ENCODE measurements at places on chromosomes 16 and 17.

DNA sequence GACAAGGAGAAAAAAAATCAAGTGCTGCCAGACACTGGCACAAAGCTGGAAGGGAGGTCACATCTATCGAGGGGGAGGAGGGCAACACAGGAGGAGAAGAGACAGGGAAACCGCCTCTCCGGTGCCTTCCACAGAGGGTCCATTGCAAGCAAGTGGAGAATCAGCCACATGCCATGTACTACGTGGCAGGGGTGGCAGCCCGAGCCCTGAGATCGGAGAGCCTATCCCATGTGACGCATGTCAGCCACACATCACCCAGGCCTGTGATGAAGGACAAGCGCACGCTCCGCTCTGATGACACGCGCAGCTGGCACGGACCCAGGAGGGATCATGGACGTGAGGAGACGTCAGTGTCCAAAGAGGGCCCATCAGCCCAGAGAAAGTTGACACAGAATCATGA, 30.1 kb downstream of the ADCY9 start:
- DNase-seq: no peak

- no peak for DNase-seq
Measured at GRCh38 chr17:57948555-57949420, 6.4 kb downstream of the CUEDC1 start.

DNA sequence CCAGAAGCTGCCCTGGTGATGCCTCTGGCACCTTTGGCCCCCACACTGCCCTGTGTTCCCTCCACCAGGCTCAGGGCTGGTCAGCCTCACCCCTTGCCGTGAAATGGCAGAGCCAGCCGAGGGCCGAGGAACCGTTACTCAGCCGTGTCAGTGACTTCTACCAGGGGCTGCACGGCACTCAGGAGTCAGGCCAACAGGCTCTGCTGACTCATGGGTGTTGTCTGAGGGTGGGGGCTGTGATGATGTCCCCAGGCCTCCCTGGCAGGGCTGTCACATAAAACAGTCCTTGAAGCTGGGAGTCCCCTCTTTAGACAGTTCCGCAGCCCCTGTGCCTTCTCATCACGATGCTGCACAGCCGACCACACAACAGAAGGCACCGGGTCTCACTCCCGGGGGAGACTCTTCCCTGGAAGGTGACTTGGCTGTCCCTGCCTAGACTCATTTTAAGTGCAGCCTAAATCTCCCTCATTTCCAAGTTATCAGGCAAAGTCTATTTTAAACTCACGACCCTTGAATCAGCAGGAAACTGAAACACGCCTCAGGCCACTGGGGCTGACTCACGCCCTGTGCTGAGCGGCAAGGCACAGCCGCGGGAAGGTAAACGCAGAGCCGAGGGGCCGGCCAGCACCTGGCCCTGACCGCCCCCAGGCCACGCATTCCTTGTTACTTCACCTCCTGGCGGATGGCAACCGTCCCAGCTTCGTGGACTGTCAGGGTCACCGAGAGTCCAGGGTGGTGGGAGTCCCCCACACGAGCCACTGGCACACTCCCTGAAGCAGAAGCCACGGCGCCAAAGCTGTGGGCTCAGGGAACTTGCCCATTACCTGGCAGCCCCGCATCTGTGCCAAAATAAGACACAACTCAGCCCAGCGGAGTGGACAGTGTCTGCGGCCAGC, 102.6 kb downstream of the ZNF778 start:
- DNase-seq: no peak

- DNase-seq: no peak
Measured at GRCh38 chr16:66462912-66463311, 35.8 kb downstream of the BEAN1 start.

GRCh38 chr16:57541754-57542435, 548 bp upstream of the ADGRG5 start:
- no peak for DNase-seq

- no peak for DNase-seq
Measured at GRCh38 chr17:10384175-10384574, 11.4 kb upstream of the MYH13 start.

- no peak for DNase-seq
Measured at GRCh38 chr16:11450136-11450535, 104.9 kb downstream of the RMI2 start.

DNA sequence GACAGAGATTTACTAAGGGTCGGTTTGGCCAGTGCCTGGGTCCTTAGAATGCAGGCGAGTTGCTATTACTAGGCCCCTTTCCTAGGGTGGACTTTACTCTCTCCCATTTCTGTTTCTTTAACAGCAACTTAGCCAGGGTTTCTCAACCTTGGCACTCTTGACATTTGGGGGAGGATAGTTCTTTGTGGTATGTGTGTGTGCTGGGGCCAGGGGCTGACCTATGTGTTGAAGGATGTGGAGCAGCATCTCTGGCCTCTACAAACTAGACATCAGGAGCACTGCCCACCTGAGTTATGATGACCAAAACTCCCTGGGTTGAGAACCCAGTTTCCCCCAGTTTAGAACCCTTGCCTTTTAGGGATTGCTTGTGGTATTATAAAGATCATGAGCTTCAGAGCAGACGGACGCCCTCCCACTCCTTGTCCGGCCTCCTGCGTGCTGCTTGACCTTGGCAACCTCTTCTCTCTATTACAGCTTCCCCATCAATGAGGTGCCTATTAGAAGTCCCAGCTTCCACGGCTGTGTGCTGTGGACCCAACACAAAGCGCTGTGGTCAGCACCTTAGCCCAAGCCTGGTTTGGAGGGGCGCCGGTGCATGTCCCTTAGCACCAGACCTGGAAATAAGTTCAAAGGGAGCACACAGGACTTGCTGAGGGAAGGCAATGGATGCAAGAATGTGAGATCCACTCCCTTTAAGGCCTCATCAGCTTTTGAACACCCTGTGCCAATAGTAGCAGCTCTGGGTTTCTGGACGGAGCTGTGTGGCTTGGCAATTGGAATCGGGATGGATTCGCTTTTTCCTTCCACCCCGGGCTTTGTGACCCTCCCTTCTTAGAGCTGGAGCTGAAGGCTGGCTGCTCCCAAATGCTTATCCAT, 239.2 kb upstream of the MAF start:
- no peak for DNase-seq

DNA sequence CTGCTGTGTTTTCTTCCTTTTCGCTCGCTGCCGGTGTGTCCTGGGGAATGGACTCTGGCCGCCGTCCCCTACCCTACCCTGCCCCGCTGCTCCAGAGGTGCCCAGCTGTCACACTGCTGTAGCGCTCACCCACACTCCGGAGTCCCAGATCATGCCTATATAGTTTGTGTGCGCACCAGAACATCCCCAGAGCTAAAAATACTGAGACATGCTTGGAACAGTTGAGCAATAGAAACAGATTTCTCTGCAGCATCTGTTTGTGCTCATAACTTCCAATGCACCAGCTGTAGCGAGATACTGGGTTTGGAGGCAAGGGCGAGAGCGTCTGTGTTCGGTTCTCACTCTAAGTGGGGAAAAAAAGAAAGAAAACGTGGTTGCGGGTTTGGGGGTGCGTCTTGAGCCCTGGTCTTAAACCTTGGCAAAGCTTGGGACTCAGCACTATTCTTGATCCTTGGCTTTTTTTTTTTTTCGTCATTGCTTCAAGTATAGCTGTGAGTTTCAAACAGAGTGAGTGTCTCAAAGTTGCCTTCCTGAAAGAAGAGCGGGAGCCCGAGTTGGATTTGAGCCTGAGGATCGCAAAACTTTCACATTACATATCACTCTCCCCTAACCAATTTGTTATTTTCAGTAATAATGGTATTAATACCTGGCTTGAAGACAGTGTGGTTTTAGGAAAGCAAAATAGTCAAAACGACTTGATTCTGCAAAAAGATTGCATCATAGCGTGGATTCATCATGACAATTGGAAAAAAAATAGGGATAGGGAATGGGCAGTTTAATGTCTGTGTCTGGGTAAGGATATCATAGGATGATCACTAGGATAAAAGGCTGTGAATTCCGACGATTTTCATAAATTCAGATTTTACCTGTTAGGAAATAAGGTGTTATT, 621 bp downstream of the KCNJ2 start:
- no peak for DNase-seq

GRCh38 chr17:51951741-51952140, 206.8 kb downstream of the CA10 start:
- no peak for DNase-seq

GRCh38 chr16:12439399-12440227, 364.1 kb downstream of the CPPED1 start:
- DNase-seq: no peak

DNA sequence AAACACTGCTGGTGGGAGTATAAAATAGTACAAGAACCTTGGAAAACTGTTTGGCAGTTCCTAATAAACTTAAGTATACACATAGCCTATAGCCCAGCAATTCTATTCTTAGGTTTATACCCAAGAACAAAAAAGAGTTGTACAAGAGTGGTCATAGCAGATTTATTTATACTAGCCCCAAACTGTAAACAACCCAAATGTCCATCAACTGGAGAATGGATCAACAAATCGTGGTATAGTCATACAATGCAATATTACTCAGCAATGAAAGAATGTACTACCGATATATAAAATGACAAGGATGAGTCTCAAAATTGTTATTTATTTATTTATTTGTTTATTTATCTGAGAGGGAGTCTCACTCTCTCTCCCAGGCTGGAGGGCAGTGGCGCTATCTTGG, 23.1 kb downstream of the GNGT2 start:
- no peak for DNase-seq

GRCh38 chr16:55700961-55701360, 45.2 kb downstream of the SLC6A2 start:
- DNase-seq: no peak

DNA sequence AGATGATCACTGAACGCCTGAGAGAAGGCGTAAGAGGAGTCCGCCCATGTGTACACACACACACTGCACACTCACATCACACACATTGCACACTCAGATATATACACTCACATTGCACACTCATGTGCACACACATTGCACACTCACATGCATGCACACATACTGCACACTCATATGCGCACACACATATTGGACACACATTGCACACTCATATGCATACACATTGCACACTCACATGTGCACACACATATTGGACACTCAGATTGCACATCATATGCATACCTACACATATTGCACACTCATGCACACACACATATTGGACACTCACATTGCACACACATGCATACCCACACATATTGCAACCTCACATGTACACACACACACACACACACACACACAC, 163.2 kb downstream of the WSCD1 start:
- DNase-seq: no peak

- DNase-seq: no peak
Measured at GRCh38 chr17:3979290-3979611, 15.0 kb upstream of the ATP2A3 start.

DNA sequence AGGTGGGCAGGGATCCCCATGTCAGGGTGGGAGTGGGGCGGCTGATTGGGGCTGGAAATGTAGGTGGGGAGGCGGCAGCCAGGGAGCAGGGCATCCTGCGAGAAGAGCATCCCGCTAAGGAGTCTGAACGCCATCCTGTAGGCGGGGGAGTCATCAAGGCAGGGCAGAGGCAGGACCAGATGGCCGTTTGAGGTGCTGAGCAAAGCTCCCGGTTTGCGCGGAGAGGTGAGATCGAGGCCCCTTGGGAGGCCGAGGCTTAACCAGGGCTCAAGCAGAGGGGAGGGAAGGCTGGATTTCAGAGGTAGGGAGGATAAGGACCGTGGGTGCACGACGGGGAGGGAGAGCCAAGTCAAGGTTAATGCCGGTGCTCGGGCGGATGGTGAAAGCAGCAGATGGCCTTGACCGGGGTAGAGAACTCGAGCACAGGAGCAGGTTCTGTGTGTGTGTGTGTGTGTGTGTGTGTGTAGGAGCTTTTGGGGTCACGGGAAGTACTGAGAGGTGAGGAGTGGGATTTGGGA, 472 bp upstream of the NME2 start:
- DNase-seq: no peak

DNA sequence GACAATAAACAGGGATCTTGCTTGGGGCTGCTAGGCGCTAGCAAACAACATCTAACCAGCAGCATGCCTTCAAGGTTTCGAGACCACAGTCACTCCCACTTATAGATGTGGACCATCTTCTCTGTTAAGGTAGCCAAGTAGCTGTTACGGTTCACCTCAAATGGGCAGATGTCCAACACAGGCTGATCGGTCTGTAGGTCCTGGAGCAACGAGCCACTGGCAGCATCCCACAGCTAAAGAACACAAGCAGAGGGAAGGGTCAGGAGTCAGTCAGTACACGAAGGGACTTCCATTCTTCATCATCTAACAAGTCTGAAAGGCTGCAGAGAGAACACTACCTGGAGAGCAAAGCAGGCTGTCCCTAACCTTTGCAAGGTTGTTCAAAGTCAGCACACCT, 16.9 kb upstream of the GLG1 start:
- no peak for DNase-seq

DNA sequence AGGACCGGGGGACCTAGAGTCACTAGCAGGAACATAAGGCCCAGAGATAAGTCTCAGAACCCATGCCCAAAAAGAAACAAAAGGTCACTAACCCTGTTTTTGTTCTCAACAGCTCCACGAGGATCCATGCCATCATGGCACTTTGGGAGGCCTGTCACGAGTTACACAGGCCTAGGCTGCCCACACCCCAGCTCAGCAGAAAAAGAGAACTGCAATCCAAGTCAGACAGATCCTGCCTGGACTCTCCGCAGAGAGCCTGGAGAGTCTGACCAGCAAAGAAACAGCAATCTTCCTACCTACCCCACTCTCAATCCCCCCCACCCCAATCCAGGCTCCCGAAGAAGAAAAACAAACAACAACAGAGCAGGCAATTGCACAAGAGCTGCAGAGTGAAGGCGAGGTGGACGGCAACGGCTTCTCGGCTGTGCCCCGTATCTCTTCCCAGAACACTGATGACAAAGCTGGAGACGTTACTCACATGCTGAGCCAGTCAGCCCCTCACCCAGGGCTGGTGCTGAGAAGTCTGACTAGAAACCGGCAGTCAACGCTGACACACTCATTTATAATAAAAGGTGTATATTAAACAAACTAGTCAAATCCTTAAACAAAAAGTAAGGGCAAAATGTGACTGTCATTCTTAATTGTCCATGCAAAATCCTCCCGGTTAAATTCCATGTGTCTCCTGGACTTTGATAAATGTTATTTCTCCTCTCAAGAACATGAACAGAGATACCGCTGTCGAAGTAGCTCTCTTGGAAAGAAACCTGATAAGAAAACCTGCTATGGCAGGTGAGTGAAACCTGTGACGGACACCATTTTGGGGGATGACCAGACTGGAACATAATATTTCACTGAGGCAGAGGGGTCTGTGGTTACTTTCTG, 89.3 kb downstream of the SMG6 start:
- no peak for DNase-seq

GRCh38 chr16:85991856-85992255, 92.9 kb downstream of the IRF8 start:
- DNase-seq: no peak

DNA sequence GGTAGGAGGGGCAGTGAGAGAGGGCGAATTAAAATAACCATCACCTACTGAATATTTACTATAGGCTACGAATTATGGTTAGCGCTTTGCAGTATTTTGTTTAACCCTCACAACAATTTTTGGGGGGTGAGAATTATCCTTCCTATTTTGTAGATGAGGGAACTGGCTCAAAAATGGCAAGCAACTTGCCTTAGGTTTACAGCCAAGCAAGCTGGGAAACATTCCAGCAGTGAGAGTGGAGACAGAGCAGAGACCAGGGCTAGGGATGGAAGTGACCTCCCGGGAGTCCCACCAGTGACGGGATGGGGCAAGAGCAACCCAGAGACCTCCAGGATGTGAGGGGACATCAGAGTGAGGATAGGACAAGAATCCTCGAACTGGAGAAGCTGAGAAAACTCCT, 352 bp upstream of the VMO1 start:
- no peak for DNase-seq

Measured in B cell (primary cell).